Mesothelial cell of epicardium (in vitro differentiated cells): ENCODE measurements at places on chromosomes 2 and 18. TPM values are rescaled to one million over a fixed set of nuclear protein-coding genes. Genes with fewer than 3 reads are reported as not detected.
A peak's percentile ranks its signal among the peaks of the same experiment; 100 is the strongest.

DNA sequence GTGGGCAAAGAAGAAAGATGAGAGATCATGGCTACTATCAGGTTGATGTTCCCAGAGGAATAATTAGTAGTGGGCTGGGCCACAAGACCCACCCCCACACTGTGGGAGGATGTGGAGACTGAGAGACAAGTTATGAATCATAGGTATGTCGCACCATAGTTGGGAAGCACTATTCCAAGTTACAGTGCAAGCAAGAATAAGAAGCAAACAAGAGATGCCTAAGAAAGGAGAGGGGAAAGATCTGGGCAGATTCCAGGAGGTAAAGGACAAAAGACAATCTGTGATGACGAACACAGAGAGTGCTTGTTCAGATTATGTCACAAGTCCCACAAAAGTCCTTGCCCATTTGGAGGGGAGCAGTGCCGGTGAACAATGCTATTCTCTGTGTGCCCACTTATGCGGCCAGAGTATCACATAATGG lies 56.6 kb downstream of the FAM228A start:
- H3K27me3 ChIP-seq, result no peaks in the 10 kb centered on the region
- H3K4me1 ChIP-seq, result peaks cover 6% of the 10 kb centered on the region
- DNase-seq, result no peak
- no peak overlapping the region for H3K27ac ChIP-seq
- peaks cover 5% of the 10 kb centered on the region for H3K36me3 ChIP-seq
- no peak overlapping the region for H3K4me3 ChIP-seq

SKOR2 gene
- total RNA-seq, result not detected in 3 replicates

GRCh38 chr2:218344090-218344754 lies 12.4 kb upstream of the CATIP start:
- peaks cover 21% of the 10 kb centered on the region for H3K4me1 ChIP-seq
- DNase-seq, result no peak

DNA sequence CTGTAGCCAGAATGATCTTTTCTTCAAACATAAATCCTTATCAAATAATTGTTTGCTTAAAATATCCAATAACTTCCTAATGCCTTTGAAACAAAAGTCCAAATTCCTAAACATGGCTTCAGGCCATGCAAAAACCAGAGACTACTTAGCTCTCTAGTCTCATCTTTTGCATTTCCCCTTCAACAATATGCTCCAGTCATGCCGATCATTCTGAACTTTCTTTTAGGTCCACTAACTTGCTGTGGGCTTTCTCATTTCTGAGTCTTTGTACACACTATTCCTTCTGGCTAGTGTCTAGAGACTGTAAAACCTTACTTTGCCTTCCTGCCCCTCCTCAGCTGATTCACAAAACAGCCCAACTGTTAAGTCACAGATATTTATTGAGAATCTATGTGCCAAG lies 51.5 kb downstream of the VIL1 start:
- no peak overlapping the region for H3K27ac ChIP-seq
- H3K36me3 ChIP-seq, result peaks cover 7% of the 10 kb centered on the region
- H3K4me1 ChIP-seq, result no peaks in the 10 kb centered on the region
- H3K4me3 ChIP-seq, result no peak overlapping the region
- no peak for DNase-seq
- H3K27me3 ChIP-seq, result no peaks in the 10 kb centered on the region

DNA sequence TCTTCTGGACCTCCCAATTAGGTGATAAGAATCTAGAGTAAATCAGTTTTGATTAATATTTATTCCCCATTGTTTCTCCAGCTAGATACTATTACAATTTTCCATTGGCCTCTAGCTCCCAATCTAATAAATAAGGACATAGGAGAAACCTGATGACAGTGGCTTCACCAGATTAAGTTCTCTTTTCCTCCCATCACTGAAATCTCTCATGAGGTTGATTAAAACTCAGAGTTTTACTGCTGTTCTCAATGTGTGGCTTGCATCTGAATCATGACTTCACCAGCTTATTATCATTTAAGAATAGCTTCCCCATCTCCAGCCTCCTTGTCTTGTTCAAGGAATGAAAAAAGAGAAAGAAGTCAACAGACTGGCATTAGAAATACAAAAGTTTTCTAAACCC lies 3.9 kb upstream of the CCDC102B start:
- no peak overlapping the region for H3K27ac ChIP-seq
- no peaks in the 10 kb centered on the region for H3K27me3 ChIP-seq
- H3K36me3 ChIP-seq, result no peaks in the 10 kb centered on the region
- no peaks in the 10 kb centered on the region for H3K4me1 ChIP-seq
- H3K4me3 ChIP-seq, result no peak overlapping the region

TRIM43 gene
- not detected in 3 replicates for total RNA-seq

CCDC141 gene
- 1.0 to 1.2 TPM (median 1.1 TPM) in 3 replicates for total RNA-seq

GRCh38 chr2:8514796-8515758 lies 166.8 kb upstream of the ID2 start:
- DNase-seq, result no peak
- no peaks in the 10 kb centered on the region for H3K4me1 ChIP-seq
- H3K27me3 ChIP-seq, result no peaks in the 10 kb centered on the region

MAP3K19 gene
- not detected in 3 replicates for total RNA-seq

EFHD1 gene
- total RNA-seq, result 5.3 to 5.6 TPM (median 5.4 TPM) in 3 replicates

HOXD12 gene
- 0.27 to 0.40 TPM (median 0.27 TPM) in 3 replicates for total RNA-seq

DNA sequence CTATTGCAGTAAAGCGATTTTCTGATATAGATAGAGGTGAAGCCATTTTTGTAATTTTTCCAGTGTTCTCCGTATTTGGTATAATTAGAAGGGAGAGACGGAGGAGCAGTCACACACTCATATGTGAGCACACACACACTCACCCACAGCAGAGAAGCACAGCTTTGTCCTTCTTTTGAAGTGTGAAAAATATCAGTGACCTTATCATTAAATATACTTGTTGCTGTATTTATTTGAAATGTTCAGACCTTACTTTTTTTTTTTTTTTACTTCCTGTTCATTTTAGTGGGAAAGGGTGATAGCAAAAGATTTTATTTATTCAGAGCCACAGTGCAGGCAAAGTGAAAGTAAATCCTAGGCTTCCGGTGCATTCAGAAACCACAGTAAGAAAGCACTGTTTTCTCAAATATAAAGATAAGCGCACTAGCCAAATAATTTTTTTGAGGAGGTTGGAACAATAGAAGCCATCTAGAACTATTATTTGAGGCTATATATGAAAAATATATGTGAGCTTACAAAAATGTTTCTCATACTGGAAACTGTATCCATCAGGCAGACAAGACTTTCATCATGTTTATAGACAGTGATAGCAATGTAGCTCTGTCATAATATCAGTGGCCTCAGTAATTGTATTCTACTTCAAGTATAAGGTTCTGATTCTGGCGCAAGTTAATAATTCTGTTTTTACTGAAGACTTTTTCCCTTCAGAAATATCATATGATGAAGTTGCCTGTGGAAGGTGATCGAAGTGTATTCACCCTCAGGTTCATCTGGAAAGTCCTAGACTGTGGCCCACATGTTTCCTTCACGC lies 37.2 kb downstream of the TSHZ1 start:
- no peak for DNase-seq
- peaks cover 73% of the 10 kb centered on the region for H3K4me1 ChIP-seq
- H3K4me3 ChIP-seq, result peak overlapping the region; percentile 53
- peak overlapping the region; percentile 93 for H3K27ac ChIP-seq

DNA sequence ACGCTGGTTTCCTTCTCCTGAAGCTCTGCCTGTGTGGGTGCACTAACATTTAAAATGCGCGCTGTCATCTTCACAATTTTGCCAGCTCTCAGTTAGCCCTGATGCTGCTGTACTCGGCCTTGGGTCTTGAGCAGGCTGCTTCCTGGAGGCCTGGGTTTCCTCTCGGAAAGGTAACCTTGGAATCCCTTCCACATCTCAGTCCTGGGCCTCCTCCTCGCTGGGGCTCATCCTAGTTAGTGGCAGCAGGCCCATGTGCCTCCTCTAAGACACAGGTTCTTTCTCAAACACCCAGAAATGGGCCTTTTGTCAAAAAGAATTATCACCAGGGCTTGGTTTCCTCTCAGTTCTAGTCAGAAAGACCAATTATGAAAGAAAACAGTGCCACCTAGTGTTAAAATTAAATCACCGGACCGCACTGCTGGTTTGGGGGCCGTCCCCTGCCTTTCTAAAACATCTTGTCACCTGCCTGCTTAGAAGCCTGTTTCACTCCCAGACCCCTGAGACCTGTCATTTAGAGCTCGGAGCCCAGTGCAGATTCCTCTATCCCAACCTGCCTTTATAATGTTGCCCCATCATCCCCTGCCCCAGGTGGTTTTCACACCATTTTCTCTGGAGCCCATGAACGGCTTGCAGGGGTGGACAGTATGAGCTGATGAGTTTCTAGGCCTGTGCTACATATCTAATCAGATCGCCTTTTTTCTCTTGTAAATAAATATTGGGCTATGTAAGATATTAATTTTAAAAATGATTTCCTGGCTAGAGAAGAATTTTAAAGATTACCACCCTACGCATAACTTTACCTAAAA lies 42.4 kb downstream of the HK2 start:
- peak overlapping the region; percentile 74 for H3K27ac ChIP-seq
- DNase-seq, result peak; percentile 41
- H3K27me3 ChIP-seq, result no peaks in the 10 kb centered on the region
- H3K4me1 ChIP-seq, result peaks cover 8% of the 10 kb centered on the region
- peaks cover 25% of the 10 kb centered on the region for H3K36me3 ChIP-seq

DNA sequence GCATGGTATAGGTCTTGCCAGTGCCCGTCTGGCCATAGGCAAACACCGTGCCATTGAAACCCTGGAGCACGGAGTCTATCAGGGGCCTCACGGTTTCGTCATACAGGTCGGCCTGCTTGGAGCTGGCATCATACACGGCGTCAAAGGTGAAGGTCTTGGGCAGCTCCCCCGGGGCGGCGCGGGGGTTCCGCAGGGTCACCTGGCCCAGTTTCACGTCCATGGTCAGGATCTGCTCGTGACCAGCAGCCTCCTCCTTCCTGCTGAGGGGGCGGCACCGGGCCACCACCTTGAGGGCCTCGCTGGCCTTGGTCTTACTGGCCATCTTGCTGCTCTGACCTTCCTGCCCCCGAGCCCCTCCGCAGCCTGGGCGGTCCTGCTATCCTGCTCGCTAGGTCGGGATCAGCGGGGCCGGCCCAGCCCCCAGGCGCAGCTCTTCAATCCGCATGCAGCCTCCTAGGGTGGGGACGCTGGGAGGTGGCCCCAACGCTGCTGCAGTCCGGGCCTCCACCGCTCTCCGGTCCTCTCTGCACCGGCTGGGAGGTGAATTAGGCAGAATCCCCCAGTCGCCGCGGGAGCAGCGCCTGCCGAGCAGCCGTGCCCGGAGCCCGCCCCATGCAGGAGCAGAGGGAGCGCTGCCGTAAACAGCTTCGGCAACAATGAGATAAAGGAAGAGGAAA lies 563 bp downstream of the KIF3C start:
- peak overlapping the region; percentile 87 for H3K4me3 ChIP-seq
- no peak for DNase-seq
- peak overlapping the region; percentile 53 for H3K27ac ChIP-seq
- peaks cover under 1% of the 10 kb centered on the region for H3K36me3 ChIP-seq

DNA sequence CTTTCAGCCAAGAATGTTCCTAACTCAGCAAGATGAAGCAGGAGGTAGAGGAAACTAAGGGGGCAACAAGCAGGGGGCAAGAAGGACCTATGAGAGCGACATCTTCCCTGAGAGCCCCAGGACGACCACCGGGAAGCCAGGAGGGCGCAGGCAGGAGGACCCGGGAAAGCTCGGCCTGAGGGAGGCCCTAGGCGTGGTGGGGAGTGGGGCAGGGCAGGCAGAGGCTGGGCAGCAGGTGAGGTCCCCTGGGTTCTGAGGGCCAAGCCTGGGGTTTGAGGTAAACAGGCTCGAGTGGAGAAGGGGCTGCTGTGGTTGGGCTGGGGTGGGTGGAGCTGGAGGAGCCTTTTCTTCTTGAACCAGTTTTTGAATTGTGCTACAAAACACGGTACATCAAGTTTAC lies 1.3 kb upstream of the ALPI start:
- no peak overlapping the region for H3K27ac ChIP-seq
- H3K36me3 ChIP-seq, result no peaks in the 10 kb centered on the region
- no peaks in the 10 kb centered on the region for H3K4me1 ChIP-seq
- H3K27me3 ChIP-seq, result peaks cover 46% of the 10 kb centered on the region
- no peak for DNase-seq

- peaks cover 1% of the 10 kb centered on the region for H3K27me3 ChIP-seq
- H3K4me3 ChIP-seq, result no peak overlapping the region
- no peaks in the 10 kb centered on the region for H3K36me3 ChIP-seq
- DNase-seq, result no peak
Measured at GRCh38 chr2:23596316-23596885, 211.4 kb downstream of the KLHL29 start.

GRCh38 chr18:44474067-44474411 lies 206.6 kb upstream of the SETBP1 start:
- DNase-seq, result no peak
- H3K4me3 ChIP-seq, result no peak overlapping the region
- peaks cover 16% of the 10 kb centered on the region for H3K4me1 ChIP-seq
- H3K27ac ChIP-seq, result no peak overlapping the region

DNA sequence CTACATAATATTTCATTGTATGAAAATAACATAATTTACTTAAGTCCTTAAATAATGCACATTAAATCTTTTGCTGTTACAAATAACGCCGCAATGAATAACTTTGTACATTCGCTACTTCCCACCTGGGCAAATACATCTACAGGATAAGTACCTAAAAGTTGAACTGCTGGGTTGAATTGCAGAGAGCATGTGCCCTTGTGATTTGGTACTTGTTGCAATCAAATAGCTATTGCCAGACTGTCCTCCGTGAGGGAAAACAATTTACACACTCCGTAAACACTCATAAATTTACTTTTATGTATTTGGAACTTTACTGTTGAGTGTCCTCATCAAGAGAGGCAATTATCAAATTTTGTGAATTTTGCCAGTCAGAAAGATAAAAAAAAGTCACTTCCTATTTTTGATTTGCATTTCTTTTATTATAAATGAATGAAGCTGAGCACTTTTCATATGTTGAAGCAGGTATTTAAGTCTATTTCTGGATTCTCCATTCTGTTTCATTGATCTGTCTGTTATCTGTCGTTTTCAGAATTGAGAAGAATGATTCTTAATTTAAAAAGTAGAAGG lies 140.8 kb upstream of the SERTAD2 start:
- no peak overlapping the region for H3K4me3 ChIP-seq
- peaks cover 11% of the 10 kb centered on the region for H3K4me1 ChIP-seq

DNA sequence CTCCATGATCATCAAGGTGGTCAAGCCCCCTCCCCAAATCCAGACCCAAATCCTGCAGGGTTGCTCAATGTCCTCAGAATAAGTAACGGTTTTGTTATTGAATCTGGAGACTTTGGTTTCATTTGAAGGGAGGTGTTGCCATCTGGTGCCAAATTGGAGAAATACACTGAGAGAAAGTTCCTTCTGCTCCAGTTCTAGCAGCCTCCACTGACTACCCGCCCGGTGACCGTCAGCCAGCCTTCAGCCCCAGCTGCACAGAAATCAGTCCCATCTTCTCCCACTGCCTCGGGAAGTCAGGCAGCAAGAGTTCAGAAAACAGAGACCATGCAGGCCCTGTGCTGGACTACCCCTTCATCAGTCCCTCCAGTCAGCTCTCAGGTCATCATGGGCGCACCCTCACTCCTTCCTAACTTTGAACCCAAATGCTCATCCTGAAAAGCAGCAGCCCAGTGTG lies 38.7 kb downstream of the PKDCC start:
- DNase-seq, result no peak
- no peaks in the 10 kb centered on the region for H3K36me3 ChIP-seq
- peaks cover 24% of the 10 kb centered on the region for H3K4me1 ChIP-seq
- no peaks in the 10 kb centered on the region for H3K27me3 ChIP-seq

- H3K27ac ChIP-seq, result no peak overlapping the region
- H3K4me1 ChIP-seq, result no peaks in the 10 kb centered on the region
- no peaks in the 10 kb centered on the region for H3K36me3 ChIP-seq
- no peak for DNase-seq
Measured at GRCh38 chr2:136244536-136244885, 126.6 kb upstream of the CXCR4 start.

KIDINS220 gene
- 102 to 109 TPM (median 105 TPM) in 3 replicates for total RNA-seq

GRCh38 chr2:113686537-113686936 lies 59.5 kb downstream of the RABL2A start:
- H3K27ac ChIP-seq, result no peak overlapping the region
- H3K27me3 ChIP-seq, result peaks cover 22% of the 10 kb centered on the region
- no peaks in the 10 kb centered on the region for H3K36me3 ChIP-seq
- H3K4me3 ChIP-seq, result no peak overlapping the region

PARD6G gene
- 25.5 to 30.8 TPM (median 30.7 TPM) in 3 replicates for total RNA-seq
